ENCODE measurements at places on chromosomes 1 and 21.

- no peak for DNase-seq
Measured at GRCh38 chr1:226988334-226988666, 48.2 kb downstream of the COQ8A start.

DNA sequence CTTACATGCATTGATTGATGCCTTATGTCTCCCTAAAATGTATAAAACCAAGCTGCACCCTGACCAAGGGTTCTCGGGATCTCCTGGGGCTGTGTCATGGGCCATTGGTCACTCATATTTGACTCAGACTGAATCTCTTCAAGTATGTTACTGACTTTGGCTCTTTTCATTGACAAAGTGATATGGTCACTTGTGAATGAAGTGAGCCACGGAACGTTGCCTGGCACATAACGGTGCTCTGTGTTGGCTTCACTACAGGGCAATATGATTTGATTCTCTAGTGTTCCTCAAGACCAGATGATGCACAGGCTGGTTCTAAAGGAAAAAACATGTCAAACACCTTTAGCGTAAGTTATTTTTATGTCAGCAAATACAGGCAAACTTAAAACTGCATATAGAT lies 11.4 kb upstream of the IL10RB start:
- no peak for DNase-seq

DNA sequence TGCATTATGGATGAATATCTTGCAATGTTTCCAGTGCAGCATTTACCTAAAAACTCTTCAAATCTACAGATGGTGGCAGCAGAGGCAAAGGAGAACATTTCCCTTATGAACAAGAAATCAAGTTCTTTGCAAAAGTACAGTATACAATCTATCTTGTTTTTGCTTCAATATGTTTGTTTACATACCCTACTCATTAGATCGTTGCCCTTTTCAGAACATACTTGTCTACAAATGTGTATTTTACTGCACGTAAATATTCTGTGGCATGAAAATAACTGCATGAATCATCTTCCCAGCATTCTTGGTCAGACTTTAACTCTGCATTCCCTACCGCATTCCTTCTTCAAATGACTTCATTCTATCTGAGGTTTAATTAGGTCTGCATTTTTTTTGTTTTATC lies 212.7 kb downstream of the ZP4 start:
- no peak for DNase-seq

DNA sequence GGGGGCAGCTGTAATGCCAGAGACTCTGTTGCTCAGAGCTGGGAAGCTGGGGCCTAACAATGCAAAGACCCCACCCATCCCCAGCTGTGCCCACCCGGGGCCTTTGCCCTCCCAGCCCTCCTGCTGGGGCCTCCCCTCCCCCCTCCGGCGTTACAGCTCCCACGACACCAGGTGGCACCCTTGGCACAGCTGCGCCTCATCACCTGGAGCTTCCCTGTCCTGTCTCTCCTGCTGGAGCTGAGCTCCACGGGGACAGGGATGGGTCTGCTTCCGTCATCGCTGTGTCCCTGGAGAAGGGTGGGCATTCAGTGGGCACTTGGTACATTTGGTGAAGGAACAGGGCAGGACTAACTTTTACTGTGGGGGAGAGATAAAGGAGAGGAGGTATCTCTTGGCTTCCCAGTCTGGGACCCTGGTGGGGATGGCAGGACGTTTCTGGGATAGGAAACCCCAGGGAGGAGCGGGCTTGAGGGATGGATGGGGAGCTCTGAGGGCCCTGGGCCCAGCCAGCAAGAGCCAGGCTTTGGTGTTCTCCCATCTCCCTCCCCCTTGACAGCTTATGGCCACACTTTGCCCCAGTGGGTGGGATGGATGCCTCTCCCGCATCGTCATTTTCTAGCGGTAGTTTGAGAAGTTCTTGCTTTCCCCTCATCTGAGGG lies 453.2 kb downstream of the PTPRU start:
- DNase-seq = no peak

GRCh38 chr1:223842784-223843183 lies 3.0 kb downstream of the TP53BP2 start:
- no peak for DNase-seq

GRCh38 chr1:115649964-115650363 lies 8.2 kb downstream of the VANGL1 start:
- no peak for DNase-seq

DNA sequence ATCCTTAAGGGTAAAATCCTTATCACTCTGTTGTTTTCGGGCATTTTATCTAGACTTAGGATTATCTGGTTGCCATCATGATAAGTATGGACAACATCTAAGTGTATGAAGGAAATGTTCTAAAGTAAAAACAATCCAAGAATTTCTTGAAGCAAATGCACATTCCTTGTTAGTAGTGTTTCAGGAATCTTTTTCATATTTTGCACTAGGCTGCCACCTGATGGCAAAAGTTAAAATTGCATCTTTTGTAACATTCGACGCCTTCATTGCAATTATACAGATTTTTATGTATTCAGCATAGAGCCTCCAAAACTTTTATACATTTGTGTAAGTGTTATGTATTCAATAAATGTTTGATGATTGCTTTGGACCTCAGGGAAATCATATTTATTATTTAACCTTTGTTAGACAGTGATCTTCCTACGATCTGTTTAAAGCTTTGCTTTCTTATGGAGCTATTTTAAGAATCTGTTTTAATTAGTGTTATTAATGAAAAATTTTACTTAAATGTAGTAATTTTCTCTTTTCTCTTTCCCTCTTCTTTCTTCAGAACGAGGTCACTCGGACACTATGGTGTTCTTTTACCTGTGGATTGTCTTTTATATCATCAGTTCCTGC lies 49.4 kb upstream of the KIAA1614 start:
- no peak for DNase-seq

DNA sequence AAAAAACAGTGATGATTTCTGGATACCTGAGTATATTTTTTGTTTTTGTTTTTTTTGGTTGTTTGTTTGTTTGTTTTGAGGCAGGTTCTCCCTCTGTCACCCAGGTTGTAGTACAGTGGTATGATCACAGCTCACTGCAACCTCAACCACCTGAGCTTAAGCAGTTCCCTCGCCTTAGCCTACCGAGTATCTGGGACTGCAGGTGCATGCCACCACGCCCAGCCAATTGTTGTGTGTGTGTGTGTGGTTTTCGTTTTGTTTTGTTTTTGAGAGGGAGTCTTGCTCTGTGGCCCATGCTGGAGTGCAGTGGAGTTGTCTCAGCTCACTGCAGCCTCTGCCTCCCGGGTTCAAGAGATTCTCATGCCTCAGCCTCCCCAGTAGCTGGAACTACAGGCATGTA lies 55.3 kb upstream of the RCC1 start:
- no peak for DNase-seq

DNA sequence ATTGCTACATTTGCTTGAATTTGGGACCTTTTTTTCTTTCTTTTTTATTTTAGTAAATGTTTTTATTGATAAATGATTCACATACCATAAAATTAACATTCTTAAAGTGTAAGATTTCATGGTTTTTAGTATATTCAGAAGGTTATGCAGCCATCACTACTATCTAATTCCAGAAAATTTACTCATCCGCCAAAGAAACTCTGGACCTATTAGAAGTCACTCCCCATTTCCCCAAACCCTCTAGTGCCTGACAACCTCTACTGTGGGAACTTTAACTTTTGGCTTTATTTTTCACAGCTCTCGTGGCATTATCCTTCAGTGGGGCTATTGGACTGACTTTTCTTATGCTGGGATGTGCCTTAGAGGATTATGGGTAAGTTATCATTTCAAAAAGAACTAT lies 4.5 kb downstream of the LEPR start:
- no peak for DNase-seq

DNA sequence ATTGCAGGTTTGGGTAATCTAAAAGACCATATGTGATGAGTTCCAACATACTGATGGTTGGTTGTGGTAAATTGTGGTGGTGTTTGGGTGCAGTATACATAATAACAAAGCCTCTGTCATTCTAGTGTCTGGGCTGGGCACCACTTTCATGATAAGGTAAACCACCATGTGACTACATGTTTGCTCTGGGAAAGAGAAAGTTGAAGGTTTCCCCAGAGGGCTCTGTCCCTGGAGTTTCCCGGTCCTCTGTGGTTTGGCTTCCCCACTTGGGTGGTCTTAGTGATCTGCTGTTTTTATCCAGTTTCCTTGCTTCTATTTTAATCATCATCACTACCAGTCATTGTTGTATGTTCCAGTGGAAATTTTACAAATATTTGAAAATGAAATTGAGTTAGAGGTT lies 55.9 kb upstream of the TSPAN2 start:
- DNase-seq = no peak

DNA sequence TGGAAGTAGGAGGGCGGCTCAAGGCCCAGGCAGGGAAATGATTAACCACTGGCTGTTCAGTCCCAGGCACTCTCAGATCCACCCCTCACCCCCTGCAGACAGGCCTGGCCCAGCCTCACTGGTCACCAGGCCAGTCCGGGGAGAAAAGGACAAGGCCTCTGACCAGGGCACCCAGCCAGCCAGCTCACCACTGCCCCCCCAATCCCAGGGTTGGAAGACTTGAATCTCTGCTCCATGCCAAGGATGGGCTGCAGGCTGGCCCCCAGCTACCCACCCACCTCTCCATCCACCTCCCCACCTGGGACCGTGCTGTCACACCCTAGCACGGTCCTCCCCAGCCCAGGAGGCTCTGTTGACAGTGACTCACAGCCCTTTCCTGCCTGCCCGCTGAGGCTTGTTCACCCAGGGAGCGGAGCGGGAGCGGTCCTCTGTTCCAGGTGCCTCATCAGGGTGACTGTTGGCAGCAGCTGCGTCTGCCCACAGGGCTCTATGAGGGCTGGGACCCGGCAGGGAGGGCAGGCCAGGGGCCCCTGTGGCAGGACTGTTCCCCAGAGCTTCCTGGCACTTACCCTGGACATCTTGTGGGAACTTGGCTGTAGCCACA lies 2.2 kb downstream of the LAD1 start:
- DNase-seq = peak; percentile 72

- no peak for DNase-seq
Measured at GRCh38 chr1:2633366-2633935, 635 bp upstream of the MMEL1 start.

DNA sequence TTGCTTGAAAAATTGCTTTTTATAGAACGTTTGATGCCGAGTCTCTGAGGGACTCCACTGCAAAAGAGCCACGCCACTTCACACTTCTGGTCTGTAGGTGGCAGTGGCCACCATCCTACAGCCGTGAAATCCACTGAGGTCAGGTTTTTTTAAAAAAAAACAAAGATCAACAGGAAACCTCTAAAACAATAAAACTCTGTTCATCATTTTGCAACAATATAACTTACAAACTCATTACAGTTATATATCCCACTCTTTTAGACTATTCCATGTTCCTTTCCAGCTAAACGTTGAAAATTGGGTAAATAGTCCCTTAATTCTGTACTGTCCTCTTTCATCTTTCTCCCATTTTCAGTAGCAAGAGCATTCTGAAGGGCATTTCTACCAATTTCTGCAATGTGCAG lies 64.6 kb upstream of the FMN2 start:
- DNase-seq = no peak

GRCh38 chr1:226979517-226980121 lies 39.5 kb downstream of the COQ8A start:
- no peak for DNase-seq

DNA sequence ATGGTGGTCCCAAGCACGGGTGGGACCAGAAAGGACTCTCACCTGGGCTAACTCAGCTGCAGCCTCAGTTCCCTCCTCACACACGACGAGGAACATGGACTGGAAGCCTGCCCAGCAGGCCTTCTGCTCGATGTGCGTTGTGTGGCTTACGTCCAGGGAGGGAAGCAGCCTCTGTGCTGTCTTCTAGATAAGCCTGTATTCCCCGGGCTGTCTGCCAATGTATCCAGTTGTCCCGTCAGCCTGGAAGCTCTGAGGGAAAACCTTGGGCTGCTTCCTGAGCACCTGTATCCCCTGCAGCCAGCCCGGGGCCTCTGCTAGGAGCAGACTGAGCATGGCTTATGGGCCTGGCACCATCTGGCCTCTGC lies 10.5 kb downstream of the PCSK9 start:
- no peak for DNase-seq

- DNase-seq = no peak
Measured at GRCh38 chr1:4047666-4048065, 147.6 kb upstream of the C1orf174 start.

DNA sequence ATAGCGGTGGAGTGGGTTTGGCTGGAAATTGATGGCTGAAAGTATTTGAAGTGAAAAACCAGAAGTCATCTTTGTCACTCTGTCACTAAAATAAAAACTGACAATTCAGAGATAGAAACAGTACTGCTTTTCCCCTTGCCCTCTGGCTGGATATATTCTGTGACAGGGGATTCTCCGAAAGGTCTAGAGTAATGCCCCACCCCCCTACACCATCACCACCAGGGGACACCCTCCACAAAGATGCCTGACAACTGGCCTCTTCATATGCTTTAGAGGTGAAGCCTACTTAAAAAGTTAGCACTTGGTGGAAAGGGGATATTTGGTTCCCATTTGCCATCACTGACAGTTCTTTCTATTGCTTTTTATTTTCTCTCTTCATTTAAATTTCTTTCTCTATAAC lies 73.5 kb downstream of the SGIP1 start:
- DNase-seq = no peak

- DNase-seq = no peak
Measured at GRCh38 chr1:71948561-71948960, 333.8 kb downstream of the NEGR1 start.

DNA sequence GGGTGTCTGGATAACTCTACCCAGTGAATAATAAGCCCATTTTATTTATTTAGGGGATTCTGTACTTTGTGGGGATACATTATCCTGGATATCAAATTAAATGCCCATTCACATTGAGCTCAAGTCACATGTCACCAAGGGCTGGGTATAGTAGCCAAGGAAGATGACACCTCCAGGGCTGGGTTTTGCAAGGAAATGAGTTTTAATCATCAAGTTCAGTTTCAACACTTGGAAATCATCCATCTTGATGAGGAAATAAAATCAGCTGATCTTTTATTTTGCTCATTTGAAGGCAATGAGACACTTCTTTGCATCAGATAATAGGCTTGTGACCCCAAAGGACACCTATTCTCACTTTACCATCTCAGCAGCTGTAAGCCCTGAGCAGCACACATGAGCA lies 80.0 kb upstream of the TNR start:
- DNase-seq = no peak

DNA sequence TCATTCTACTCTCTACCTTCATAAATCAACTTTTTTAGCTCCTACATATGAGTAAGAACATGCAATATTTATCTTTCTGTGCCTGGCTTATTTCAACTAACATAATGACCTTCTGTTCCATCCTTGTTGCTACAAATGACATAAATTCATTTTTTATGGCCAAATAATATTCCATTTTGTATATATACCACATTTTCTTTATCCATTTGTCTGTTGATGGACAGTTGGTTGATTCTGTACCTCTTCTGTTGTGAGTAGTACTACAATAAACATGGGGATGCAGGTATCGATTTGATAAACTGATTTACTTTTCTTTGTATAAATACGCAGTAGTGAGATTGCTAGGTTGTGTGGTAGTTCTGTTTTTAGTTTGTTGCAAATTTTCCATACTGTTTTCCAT lies 279.5 kb upstream of the NFIA start:
- no peak for DNase-seq
